Stimulated activated CD8-positive, alpha-beta memory T cell treated with anti-CD3 and anti-CD28 coated beads, Interleukin-4, amount 100 ng/mL, for 1 hour (primary cell): ENCODE measurements at places on chromosomes 12 and 14.

DNA sequence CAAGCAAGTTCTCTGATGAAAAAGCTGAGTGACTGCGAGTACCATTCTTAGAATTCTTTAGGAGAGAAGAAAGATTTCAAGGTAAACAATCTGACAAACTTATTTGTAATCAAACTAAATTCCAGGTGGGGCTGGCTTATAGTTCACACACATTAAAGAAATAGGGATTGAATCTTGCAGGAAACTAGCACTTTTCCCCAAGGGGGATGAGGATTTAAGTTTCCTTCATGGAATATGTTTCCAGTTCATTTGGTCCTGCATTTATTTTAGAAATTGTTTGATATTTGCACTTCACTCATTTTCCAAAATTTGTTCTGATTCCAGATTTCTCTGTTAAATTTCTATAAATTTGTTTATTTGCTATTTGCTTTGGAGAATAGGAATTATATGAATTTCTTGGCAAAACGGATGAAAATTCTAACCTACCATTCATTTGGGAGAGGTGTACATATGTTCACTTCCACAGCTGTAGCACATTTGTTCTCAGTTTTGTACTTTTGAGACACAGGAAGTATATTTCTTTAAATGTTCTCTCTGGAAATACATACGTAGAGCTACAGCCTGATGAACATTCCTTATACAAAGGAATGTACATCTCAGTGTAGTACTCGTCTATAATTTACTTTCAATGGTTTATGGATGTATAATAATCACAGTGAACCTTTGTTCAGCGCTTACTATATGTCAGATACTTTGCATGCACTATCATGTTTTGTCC, 145.5 kb downstream of the AKAP6 start:
- no peak for DNase-seq

GRCh38 chr12:92778525-92778924, 75.7 kb downstream of the PLEKHG7 start:
- no peak for DNase-seq

DNA sequence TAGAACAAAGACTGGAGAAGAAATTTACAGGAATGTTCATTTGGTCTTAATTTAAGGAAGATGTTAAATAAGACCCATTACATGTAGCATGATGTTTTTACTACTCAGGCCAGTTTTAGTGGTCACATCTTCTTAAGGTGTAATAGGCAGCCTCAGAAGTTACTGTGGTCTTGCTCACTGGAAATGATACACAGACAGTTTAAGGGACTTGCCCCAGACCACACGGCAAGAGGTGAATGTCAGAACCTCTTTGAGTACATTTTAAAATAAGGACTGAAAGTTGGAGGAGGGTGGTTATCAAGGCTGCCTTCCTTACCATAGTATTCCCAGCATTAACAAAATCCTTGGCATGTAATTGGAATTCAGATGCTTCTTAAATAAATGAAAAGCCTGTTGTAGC, 37.9 kb downstream of the LRRK2 start:
- DNase-seq = no peak

GRCh38 chr12:119175081-119175480, 3.6 kb upstream of the HSPB8 start:
- no peak for DNase-seq
